ENCODE measurements at places on chromosomes 12 and 14.

DNA sequence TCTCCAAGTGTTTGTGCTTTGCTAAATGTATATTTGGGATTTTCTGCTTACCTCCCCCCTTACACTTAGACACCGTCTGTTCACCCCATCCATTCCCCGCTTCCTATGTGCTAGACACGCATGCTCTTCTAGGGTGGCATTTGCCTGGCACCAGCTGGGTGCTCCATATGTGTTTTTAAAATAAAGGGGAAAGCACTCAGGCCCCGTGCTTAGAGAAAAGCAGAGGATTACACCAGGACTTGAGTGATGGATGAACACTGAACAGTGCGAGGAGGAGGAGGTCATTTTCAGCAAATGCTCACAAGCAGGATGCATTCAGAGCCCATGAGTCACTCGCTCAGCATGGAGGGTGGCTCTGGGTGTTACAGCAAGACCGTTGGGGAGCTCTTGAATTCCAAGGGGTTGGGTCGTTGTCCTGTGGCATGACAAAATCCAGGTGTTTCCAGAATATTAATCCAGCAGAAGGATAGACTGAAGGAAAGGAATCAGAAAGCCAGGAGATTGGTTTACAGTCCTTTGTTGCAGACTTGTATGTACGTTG is 2.9 kb upstream of the BDKRB1 start:
- no peak for DNase-seq

DNA sequence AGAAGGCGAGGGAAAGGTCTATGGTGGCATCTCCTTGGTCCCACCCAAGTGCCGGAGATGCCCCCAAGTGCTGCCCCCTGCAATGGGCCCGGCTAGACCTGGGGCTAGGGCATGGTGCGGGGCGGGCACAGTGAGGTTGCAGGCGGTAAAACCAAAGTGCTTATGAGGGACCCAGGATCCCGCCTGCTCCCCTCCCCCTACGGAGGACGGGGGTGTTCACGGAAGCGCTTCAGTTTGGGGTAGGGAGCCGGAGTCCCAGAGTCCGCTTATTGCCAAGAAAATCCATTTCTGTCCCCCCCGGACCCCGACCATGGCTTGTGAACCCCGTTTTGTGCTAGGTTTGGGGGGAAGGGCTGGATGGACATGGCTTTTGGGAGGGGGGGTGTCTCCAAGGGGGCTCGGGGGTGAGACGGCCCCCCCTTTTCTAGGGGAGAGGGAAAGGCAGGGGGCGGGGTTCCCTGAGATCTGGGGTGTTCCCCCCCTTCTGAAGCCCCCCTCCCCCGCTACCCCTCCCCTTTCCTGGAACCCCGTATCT is 5.4 kb upstream of the GPR84 start:
- DNase-seq, result no peak

DNA sequence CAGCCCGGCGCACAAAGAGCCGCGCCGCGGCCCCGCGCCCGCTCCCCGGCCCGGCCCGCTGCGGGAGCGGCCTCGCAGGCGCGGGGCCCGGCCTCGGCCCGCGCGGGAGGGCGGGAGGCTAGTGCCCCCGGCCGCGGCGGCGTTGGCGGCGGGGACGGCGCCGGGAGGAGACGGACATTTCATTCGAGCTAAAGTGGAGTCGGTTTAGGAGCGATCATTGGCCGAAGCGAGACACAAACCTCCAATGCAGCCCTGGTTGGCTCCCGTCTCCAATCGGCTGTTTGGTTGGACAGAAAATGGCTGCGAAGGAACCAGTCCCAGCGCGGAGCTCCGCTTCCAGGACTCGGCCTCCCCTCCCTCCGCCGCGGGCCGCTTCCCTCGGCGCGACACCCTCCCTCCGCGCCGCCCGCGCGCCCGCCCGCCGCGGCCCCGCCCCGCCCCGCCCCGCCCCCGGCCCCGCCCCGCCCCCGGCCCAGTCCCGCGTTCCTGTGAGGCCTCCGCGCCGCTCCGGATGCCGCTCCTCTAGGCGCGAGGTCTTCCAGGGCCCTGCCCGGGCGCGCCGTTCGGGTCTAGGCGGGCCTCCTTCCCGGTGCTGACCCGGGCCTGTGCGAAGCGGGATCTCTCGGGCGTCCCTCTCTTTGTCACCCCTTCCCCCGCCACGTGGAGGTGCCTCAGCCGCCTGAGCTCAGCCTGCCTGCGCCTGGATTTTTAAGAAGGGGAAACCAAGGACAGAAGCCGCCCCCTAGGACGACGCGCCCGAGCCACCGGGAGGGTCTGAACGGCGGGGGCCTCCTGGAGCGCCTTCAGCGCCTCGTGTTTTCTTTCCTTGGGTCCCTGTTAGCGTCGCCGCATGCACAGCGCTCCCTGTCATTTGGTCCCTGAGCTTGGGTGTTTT is at the start of gene NFYB:
Gene NFYB, minus strand, starts transcription at position 309 of the 895 bp plus-strand sequence. CDS start 2,757 bp downstream, outside the sequence.
- peak; percentile 92 for DNase-seq

DNA sequence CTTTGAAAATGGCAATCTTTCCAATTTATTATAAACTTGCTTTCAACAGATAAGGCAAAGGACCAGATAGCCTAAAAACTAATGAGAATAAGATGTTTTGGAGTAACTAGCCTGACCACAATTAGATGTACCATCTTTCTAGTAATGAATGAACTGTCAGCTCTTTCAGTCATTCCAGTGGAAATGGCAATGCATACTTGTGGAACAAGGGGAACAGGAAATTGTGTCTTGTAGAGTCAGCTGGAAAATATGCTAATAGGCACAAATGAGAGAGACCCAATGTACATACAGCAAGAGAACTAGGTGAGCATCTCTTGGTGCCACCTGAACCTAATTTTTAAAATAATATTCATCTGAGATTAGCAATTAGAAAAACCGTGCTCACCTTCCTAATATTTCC is 76.1 kb upstream of the GPHB5 start:
- DNase-seq, result no peak

DNA sequence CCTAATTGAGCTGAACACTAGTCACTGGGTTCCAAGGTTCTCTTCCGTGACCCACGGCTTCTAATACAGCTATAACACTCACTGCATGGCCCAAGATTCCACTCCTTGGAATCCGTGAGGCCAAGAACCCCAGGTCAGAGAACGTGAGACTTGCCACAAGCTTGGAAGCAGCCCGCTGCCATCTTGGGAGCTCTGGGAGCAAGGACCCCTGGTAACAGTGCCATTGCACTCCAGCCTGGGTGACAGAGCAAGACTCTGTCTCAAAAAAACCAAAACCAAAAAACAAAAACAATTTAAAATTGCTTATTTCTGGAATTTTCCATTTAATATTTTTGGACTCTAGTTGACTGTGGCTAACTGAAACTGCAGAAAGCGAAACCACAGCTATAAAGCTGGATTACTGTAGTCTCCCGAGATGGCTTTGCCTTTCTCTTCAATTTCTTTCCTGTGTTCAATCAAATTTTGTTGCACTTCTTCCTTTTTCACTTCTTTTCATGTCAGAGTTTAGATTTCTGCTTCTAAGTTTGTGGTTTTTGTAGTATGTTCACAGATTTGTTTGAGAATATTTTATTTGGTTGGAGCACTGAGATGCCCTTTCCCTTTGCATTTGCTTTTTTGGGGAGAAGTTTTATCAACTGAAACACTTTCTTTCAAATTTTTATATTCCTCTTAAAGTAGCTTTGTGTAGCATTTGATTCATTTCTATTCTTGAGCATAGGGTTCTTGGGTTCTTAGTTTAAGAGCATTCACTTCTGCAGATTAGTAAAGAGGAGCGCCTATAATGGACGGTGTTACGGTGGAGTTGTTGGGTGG is 44.6 kb downstream of the DDHD1 start:
- no peak for DNase-seq

- DNase-seq, result no peak
These were observed 352.7 kb downstream of the AEBP2 start for GRCh38 chr12:19792028-19792427.

DNA sequence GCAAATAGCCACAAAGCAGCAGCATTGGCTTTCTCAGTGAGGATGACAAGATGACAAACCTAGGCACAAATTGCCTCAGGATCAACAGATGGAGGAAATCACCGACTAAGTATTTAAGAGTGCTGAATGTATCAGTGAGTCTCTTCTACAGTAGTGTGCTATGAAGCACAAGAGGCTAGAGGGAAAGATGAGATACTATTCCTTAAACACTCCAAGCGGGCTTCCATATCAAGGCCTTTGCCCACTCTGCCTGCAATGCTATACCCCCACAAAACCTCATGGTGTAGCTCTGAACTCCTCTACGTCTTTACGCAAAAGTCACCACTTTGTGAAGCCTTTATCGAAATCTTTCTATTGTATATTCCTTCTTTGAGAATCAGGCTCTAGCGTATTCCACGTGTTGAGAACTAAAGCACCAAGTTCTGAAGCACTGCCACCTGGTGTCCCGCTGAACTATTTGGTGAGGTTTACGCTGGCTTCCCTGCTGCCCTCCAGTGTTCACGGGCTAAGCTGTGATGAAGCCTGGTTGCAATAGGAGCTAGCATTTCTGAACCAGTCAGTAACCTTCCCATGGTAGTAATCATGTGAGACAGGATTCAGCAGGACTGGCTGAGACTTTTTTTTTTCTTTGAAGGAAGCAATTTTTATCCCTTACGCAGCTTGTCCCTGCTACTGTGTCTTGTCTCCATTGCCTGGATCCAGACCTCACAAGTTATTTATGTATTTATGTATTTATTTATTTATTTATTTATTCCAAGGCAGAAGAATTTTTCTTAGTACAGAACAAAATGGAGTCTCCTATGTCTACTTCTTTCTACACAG is 426.5 kb upstream of the OR4E1 start:
- no peak for DNase-seq

DNA sequence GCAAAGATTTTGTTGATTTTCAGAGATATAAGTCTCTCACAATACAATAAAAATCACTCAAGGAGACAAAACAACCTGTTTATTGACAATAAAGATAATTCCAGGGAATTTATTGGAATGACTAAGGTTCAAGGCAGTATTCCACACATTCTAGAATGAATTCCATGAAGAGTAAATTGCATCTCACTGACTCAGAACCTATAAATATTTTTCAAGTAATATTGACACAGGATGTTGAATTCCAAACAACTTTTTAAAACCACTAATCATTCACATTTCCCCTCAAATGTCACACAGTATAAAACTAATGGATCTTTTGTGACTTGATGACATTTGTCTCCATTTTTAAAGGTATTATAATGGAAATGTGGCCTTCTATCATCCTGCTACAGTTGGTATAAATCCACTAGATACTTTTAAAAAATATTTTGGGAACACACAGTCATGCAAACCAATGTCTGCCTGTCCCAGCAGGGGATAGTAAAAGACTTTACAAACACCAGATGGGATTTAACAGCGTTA is 42.1 kb upstream of the LGR5 start:
- no peak for DNase-seq

GRCh38 chr14:71588028-71588427 is 344.2 kb upstream of the RGS6 start:
- DNase-seq, result no peak

GRCh38 chr14:77306851-77307496 is 13.7 kb downstream of the POMT2 start:
- no peak for DNase-seq

GRCh38 chr14:102805371-102805891 is 28.2 kb downstream of the TRAF3 start:
- DNase-seq, result no peak

DNA sequence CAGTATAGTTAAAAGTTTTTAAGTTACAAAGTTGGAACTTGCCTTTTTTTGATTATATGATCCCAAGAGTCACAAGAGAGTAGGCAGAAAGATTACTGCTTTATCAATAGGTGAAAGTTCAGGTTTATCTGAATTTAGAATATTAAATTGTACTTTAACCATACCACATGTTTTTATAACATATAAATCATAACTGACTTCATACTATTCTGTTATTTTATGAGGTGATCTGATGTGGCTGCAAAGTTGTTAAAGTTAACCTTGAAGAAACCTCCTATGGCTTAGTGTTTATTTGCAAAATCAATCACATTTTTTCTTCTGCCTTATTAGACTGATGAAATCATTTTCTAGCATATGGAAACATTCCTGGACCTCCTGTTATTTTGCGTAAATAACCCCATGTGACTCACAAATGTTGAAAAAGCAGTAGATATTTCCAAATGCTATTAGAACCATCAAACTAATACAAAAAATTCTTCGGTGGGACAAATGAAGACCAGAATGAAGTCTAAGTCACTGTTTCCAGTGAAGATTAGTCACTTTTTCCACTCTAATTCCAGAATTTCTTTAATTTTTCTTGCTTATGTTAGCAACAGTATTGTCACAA is 132.1 kb downstream of the RAD51B start:
- DNase-seq, result no peak

DNA sequence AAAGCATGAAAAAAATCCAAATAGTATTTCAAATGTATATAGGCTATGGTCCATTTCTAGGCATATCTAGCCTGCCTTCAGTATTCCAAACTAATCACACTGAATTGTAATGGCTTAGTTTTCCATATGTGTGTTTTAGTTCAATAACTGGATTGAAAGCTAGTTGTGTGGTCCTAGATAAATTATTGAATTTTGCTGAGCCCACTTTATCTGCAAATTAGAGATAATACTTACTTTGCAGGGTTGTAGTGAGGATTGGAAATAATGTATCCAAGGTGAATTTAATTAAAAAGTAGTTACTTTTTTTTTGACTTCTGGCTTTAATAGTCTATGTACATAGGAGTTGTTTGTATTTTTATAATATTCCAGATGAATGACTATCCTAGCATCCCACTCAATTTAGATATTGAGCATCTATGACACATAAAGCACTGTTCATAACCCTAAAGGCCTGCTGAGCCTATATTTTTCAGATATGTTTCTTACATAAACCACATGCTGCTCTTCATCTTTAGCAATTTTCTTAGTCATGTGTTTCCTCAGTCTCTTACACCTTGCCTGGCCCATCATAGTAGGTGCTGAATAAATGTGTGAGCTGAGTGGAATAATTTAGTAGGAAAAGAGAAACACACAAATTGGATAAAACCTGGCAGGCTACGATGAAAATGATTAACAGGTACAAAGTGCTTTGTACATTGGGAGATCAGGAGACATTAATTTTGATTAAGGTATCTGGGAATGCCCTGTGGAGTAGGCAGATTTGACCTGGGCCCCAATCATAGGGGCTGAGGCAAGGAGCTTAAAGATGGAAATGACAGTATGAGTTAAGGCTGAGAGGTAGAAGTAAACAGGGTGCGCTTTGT is 1.1 kb upstream of the ATP23 start:
- DNase-seq, result no peak

- no peak for DNase-seq
These were observed 135.3 kb downstream of the BTG1 start for GRCh38 chr12:92010368-92010767.

DNA sequence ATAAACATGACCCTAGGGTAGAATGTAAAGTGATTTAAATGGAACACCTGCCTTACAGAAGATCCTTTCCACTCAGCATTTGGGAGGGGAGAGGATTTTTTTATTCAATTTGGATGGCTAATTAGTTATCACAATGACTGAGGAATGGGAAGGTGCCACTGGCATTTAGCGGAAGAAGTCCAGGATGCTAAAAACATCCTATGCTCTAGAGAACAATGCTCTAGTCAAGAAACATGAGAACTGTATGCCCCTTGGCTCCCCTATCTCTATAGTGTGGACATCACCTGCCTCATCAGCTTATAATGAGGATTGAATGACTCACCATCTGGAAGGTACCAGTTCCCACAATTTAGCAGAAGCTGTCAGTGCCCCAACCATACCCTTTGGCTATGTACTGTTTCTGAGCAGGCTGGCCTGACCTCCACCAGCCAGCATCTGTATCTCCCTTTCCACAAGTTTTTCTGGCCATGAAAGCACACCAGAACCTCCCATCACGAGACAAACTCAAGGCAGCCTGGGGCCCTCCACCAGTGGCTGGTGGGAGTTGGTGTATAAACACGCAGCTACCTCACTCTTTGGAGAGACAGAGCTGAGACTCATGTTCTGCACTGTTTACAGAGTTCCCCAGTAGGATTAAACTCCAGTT is 109.7 kb upstream of the VASH1 start:
- no peak for DNase-seq

Measured in NCI-H187 treated with DMSO at 0.1 percent for 48 hours (cell line).